Suprapubic skin (tissue), 4 donors: ENCODE measurements at places on chromosomes 7 and 10.

DNA sequence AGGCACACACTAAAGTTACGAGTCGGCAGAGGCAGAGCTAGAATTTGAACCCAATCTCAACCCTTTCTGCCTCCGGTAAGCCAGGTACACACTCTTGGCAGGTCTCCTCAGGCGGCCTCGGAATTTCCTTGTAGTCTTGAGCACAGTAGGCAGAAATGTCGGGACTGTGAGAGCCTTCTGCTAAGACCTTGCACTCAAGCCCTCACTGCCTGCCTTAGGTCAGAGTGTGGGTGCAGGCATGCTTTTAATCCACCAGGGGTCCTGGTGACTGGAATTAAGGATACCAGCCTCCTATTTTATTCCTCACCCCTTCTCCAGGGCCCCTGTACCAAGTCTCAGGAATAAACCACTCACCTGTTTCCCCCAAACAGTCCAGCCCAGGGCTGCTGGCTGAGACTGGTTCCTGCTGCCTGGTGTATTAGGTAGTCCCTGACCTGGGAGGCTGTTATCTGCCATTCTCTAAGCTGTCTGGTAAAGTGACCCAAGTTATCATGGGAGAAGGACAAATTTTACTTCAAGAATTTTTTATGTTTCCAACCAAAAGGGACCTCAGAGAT lies 855 bp downstream of the ATP6V1F start:
- DNase-seq, result no peak

DNA sequence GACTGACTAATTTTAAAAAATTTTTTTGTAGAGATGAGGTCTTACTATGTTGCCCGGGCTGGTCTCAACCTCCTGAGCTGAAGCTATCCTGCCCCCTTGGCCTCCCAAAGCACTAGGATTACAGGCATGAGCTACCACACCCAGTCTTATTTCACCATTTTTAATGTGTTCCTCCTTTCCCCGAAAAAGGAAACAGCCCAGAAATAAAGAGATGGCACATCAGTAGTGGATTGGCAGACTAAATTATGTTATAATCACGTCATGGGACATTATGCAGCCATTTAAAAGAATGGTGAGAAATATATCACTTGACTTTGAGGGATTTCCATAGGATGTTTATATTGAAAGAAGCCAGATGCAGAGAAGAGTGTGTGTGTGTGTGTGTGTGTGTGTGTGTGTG lies 40.5 kb downstream of the CAPZA2 start:
- DNase-seq, result no peak

DNA sequence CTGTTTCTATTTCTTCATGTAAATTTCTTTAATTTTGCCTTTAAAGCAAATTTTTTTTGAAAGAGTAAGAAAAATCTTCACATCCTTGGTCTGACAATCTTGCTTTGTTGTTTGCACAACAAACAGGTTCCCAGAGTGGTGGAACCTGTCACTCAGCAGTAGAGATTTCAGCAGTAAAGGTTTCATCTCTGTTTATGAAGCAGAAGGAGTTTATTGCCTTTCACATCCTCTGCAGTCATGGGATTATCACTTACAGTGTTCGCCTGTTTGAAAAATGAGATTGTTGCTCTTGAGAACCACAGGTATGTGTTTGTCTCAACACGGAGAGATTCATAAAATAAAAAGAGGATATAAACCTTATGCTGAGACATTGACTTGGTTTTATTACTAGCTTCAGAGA lies 342.6 kb downstream of the IPMK start:
- no peak for DNase-seq

DNA sequence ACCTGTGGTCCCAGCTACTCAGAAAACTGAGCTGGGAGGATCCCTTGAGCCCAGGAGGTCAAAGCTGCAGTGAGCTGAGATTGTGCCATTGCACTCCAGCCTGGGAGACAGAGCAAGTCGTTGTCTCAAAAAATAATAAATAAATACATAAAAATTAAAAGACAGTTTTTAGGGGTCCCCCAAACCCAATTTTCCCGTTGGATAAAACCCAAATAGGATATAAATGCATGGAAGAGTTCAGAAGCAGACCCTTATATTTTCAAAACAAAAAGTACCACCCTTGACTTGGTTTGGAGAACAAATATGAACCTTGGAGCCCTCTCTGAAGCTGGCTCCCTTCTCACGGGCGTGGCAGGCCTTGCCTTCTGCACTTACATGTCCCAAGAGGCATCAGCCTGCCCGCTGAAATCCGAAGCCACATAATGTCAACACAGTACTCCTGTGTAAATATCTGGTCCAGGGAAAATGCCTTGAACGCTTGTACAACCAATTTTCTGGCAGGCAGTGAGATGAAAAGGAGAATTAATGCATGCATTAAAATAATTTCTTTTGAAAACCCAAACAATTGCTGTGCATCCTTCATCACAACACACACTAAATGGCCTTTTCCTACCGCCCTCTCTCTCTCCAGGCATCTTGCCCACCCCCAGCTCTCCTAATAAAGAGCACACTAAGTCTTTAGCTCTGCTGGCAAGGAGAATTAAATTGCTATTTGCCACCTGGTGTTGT lies 46.4 kb upstream of the PARD3 start:
- no peak for DNase-seq

DNA sequence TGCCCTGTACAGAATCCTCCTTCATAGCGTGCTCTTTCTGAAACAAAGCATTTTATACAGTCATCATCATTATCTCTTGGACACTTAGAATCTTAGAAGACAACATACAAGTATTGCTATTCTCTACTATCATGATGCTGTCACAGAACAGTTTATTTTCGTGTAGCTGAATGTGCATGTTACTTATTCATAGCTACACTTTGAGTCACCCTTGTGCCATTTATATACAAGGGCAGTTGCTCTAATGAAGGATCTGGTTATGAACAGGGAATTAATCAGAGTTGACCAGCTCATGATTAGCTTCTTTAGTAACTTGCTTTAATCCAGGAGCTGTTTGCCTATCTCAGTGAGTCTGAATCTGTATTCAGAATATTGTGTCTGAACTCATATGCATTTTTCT lies 11.2 kb downstream of the CASP2 start:
- no peak for DNase-seq

GRCh38 chr10:69866688-69867461 lies 65.2 kb downstream of the COL13A1 start:
- no peak for DNase-seq

DNA sequence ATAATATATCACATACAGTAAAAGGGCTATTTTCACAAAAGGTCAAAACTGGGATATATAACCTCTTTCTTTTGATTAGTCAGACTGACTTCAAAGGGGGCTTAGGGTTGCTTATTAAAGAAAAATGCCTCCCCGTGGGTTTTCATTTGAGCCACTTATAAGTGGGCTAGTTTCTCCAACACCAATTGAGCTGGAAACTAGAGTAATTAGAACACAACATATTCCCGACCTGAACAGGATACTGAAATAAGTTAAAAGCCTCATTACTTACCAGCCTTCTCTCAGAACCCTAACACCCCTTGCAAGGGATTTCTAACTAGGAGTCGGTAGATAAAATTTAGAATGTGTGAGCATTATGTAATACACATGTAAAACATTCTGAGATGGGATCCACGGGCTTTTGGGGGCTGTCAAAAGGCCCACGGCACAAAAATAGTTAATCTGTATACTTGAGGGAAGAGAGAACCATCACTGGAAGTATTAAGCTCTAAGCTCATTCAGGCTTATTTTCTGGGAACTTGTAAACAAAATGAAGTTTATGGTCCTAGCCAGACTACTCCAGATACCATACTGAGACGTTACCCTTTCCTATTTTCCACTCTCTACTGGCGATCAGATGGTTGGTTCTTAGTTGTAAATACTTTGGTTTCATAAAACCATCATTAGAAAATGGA lies 29.3 kb upstream of the KMT2E start:
- DNase-seq, result no peak

DNA sequence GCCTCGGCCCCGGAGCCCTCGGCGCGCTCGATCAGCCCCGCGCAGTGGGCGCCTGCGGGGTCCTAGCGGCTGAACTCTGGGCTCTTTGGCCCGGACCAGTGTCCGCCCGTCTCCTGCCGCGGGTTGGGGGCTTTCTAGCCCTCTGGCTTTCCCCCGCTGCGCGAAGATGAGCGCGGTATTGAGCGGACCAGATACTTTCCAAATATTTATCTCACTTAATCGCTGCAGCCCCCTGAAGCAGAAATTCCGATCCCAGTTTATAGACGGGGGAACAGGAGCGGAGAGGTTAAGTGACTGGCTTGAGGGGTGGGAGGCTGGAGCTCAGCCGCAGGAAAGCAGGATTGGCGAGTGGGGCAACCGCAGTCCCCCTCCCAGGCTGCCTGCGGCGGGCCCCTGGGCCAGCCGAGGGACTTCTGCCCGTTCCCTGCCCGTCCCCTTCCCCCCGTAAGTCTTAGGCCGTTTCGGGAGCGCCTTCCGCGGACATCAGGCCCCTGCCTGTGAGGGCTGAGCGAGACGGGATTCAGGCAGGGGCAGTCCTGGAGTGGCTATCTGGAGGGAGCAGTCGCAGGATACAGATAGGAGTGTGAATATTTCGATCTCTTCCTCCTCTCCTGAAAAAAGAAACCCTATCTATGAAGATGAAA lies 565 bp downstream of the STRIP2 start:
- DNase-seq, result no peak

- DNase-seq, result no peak
Measured at GRCh38 chr7:25386311-25386744, 158.0 kb upstream of the NPVF start.

DNA sequence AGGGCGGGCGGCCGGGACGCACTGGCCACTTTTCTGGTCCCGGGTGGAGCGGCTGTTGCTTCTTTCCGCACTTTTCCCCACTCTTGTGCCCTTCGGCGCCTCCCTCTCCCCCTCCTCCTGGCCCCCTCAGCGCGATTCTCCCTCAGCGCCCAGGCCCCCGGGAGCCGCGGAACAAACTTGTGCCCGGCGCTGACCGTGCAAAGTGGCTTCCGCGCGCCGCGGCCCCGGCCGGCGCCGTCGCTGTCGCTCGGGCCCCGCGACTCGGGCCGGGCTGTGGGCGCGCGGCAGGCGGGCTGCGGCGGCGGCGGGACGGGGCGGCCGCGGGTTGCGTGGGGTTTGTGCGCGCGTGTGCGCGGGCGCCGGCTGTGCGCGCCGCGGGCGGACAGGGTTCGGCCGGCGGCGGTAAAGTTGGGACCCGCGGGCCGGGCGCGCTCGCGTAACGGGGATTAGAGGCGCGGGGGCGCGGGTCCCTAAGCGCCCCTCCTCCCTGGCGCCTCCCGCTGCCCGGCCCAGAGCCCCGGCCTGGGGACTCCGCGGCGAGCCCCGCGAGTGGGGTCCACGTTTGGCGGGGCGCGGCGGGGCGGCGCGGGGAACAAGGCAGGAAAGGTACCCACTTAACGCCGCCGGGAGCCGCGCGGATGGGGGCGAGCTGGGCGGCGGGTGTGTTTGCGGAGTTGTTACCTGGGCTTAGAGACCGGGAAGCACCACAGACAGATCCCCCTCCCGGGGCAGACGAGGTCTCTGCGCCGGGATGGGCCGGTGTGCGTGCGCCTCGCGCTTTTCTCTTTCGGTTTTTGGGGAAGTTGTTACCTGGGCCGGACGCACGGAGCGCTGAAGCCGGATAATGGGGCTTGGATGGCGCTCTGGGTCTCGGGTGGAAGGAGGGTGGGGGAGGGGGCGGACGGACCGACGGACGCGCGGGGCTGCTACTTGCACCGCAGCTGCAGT lies 860 bp downstream of the ZEB1 start:
- DNase-seq, result peak; percentile 66

DNA sequence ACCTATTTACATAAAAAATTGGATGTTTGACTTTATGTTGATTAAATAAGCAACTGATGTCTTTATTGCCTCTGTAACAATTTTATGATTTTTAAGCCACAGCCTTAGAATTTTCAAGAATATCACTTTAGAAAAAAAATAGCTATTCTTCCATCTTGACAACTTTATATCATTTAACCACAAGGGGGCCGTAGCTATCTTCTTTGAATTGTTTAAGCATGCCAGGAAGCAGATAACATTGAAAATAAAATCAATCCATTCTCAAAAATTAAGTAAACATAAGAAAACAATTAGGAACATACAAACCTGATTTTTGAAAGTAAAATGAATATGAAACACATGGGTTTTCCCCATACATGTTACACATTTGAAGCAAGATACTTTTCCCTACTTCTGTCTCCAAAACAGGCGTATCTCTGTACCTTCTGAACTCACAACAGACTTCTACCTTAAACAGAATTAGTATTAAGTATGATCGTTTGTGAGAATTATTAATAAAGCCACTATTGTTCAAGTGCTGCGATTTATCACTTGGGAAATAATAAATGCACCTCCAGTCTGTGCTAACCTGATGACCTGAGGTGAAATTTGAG lies 209.0 kb downstream of the CACNA2D1 start:
- DNase-seq, result no peak

- no peak for DNase-seq
Measured at GRCh38 chr10:30384701-30385201, 35.7 kb upstream of the MTPAP start.

DNA sequence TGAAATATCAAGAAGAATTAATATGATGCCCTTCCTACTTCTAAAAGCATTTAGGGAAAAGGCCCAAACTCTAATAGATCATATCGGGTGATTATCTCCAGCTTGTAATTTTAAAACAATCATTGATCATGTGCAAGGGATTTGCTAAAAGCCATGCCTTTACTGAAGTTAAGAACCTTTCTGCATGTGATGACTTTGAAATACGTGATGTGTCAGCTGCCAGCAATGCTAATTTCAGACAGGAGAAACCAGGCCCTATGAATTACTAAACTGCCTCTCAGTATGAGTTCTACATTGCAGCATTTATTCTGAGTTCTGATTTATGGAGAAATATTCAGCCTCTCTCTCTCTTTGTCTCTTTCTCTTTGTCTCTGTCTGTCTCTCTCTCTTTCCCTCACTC lies 203.6 kb upstream of the AKR1E2 start:
- no peak for DNase-seq

DNA sequence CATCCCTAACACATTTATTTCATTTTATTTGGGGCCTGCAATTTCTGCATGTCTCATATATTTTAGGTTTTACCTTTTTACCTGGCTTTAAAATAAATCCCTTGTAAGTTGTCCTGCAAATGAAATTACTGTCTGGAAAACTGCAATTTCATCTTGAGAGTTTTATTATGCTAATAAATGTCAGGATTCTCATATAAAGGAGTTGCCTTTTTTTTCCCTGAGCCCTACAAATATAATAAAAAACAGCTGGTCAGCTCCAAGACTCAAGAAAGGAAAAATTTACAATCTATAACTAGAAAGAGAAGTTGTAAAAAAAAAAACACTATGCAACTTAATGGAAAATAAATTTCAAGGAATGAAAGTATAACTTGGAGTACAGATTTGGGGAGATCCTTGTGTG lies 108.7 kb downstream of the SH2D4B start:
- DNase-seq, result no peak

GRCh38 chr7:147153571-147153970 lies 1037.0 kb downstream of the CNTNAP2 start:
- DNase-seq, result no peak

- DNase-seq, result no peak
Measured at GRCh38 chr10:118955951-118956801, 73.3 kb upstream of the NANOS1 start.
